ENCODE measurements at places on chromosomes 1 and 21. TPM values are rescaled to one million over a fixed set of nuclear protein-coding genes. Genes with fewer than 3 reads are reported as not detected.

SPRR4 gene
- not detected for total RNA-seq

GATAD2B gene
- total RNA-seq = 2.7 TPM

DDAH1 gene
- total RNA-seq = 35.1 TPM

CLEC20A gene
- total RNA-seq = not detected

CFAP74 gene
- total RNA-seq = not detected

KCNJ9 gene
- total RNA-seq = not detected

EDARADD gene
- total RNA-seq = not detected

FLG2 gene
- total RNA-seq = not detected

NT5C1A gene
- not detected for total RNA-seq

SLC6A17 gene
- not detected for total RNA-seq

ADORA1 gene
- under 0.01 TPM for total RNA-seq

MYCL gene
- total RNA-seq = 0.15 TPM

AADACL4 gene
- total RNA-seq = not detected

GRHL3 gene
- total RNA-seq = not detected

LCE6A gene
- not detected for total RNA-seq

ATP6V1G3 gene
- total RNA-seq = not detected

CASZ1 gene
- 0.30 TPM for total RNA-seq

LIN28A gene
- not detected for total RNA-seq

SYPL2 gene
- total RNA-seq = 0.15 TPM

TPR gene
- total RNA-seq = 36.5 TPM

TEX38 gene
- total RNA-seq = not detected

PPM1J gene
- total RNA-seq = 2.5 TPM

ST6GALNAC5 gene
- 0.15 TPM for total RNA-seq

CDCA8 gene
- 45.2 TPM for total RNA-seq

MSH4 gene
- not detected for total RNA-seq

SYT11 gene
- total RNA-seq = 20.8 TPM

RGS4 gene
- 111 TPM for total RNA-seq

KIRREL1 gene
- 57.7 TPM for total RNA-seq

ASAP3 gene
- 25.6 TPM for total RNA-seq

ANXA9 gene
- 0.30 TPM for total RNA-seq

TNFRSF8 gene
- total RNA-seq = not detected

Measured in bronchus fibroblast of lung (primary cell).